ENCODE measurements at places on chromosomes 6 and 20.

DNA sequence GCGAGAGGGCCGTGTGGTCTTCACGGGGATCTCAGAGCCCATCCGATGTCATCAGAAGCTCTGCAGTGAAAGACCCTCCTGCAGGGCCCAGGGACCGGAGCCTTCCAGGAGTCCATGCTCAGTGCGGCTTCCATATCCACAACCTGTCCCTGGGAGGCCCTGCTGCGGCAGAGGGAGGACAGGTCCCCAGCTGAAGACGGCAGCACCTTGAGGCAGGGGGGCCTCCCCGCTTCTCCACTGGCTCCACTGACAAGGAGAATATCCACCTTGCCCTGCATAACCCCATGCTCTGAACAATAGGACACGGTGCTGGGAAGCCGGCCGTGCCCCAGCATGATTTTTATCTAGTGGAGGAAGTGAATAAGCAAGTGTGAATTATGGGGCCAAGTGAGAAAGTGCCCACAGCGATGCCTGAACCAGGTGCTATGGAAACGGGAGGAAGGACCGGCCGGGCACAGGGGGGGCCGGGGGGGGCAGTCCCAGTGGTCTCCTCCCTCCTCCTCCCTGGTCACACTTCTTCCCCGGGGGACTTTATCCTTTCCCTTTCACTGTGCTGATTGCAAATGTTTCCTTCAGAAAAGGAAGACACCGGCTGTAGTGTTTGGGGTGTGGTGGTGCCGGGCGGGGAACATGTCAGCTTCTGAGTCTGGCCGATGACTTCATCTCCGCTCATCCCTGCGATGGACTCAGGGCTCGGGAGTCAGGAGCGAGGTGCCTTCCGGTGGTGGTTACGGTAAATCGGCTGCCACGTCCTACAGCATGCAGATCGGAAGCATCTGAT, 225.1 kb downstream of the ERMARD start:
- DNase-seq = no peak

DNA sequence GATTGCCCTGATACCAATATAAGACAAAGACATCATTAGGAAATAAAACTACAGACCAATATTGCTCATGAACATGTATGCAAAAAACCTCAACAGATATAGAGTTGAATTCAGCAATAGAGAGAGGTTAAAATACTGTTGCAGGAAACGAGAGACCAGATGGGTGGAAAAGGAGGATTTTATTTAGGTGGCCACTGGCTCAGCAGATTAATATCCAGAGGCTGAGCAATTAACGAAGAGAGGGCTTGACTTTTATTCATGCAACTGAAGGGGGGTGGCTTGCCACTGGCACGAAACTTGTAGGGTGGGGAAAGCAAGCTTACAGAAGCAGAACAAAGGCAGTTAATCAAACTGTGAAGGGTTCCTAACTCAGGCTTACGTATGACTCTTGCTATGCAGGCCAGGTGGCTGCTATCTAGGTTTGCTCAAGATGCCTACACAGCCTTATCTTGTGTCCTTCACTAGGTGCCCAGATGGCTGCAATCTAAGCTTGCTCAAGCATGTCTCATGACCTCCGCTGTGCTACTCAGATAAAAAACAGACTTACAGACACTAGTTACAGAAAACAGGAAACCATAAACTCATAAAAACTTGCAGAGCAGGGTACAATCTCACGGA, 126.4 kb downstream of the MMUT start:
- no peak for DNase-seq

DNA sequence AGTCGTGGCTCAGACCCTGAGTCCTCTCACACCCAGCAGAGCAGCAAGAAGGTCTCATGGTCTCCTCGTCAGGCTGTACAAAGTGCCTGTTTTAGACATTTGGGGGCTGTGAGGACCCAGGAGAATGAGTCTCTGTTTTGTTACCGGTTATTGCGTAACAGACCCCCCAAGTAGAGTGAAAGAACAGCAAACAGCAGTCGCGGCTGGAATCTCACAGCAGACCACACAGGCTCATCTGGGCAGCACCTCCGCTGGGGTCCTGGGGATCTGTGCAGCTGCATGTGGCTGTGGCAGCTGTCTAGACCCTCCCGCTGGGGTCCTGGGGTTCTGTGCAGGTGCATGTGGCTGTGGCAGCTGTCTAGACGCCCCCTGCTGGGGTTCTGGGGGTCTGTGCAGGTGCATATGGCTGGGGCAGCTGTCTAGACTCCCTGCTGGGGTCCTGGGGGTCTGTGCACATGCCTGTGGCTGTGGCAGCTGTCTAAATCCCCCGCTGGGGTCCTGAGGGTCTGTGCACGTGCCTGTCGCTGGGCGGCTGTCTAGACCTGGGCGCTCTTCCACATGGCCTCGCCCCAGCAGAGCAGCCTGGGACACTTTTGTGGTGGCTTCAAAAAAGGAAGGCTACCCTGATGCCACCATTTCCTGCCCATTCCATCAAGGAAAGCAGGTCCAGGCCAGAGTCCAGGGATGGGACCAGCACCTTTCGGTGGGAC, 24.7 kb downstream of the ENTPD6 start:
- DNase-seq = no peak

DNA sequence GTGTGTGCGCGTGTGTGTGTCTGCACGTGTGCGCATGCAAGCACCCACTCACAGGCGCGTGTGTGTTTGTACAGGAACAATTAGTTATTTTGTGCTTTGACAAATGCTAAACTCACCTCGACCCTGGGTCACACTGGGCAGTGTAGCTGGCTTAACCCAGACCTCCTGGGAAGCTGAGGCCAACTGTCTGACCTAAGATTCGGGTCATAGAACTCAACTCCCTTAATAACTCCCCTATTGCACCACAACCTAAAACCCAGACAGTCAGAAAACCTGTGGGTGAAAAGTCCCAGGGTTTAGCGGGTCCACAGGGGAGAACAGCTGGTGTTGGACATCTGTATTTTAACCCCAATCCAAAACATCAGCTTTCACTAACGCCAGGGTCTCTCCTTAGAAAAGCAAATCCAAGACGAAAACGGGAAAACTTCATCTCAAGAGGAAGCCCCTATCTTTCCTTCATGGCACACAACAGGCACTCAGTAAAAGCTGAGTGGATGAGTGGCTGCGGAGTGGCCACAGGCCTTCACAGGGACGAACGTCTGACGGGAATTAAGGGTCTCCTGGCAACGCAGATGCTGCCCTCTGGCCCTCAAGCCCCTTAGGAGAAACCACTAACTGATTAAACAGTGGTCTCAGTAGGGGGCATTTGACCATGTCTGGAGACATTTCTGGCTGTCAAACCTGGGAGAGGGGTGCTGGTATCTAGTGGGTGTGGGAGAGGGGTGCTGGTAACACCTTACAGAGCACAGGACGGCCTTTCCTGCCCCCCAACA, 4.5 kb downstream of the PMEPA1 start:
- no peak for DNase-seq

- DNase-seq = no peak
These were observed 93.6 kb downstream of the TMEM242 start for GRCh38 chr6:157229713-157230112.

DNA sequence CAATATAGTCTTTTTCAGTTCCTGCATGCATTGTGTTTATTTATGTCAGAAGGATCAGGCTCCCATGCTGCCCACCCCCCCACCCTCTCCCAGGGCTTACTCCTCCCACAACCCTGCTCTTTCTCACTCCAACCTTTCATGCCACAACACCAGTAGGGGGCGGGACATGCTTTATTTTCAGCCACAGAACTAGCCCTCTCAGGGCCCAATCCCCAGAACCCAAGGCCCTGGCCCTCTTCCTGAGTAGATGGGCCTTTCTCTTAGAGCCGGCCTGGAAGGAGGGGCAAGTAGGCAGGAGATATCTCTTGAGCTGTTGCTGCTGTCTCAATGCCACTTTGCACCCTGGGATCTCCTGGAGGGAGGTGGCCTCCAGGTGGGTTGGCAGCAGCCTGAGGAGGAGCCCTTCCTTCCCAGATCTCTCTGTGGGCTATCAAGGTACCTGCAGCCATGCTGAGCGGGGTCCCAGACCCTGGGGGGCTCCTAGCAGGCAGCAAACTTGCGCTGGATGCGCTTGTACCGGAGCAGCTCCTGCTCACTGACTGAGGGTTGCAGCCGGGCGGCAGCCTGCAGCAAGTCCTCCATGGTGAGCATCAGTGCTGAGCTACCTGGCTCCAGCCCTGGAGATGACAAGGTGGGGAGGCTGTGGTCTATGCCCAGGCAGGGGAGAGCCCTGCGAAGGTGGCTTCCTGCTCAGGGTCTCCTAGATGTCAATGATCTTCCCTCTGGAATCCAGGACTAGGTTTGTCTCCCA, 3.5 kb downstream of the GNMT start:
- no peak for DNase-seq

GRCh38 chr6:111444794-111445193, 38.2 kb downstream of the REV3L start:
- no peak for DNase-seq

DNA sequence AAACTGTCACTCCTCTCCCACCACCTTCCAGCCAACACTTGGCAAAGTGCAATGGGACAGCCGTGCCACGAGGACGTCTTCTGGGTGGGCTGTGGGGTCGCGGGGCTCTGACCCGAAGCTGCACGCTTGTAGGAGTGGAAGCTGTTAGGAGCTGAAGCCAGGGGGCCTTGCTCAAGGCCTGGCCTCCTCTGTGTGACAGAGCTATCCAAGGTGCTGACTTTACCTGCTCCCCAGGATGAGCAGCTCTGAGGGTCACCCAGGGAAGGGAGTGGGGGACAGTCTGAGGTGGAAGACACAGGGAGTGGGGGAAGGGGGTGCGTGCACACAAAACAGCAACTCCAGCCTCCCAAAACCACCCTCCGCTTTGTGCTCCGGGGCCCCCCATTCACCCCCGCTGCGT, 17.5 kb upstream of the CHRNA4 start:
- no peak for DNase-seq

DNA sequence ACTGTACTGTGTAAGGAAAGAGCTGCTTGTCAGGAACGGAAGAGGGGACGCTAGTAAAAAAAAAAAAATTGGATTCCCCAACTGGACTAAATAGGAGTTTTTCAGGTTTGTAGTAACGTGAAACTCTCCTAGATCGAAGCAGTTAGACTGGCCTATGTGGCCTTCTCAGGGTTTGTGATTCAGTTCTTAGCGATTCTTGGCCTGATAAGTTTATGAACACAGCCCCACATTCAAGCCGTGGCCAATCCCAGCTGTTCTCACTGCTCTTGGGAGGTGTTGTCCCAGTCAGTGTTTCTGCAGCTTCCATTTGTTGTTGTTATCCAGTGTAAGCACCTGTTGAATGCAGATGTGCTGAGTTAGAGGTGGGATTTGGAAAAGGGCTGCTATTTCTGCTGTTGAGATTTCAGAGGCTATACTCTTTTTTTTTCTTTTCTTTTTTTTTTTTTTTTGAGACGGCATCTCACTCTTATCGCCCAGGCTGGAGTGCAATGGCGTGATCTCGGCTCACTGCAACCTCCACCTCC, 29.7 kb downstream of the TAF8 start:
- no peak for DNase-seq

GRCh38 chr6:113508249-113508648, 348.9 kb upstream of the MARCKS start:
- DNase-seq = no peak

DNA sequence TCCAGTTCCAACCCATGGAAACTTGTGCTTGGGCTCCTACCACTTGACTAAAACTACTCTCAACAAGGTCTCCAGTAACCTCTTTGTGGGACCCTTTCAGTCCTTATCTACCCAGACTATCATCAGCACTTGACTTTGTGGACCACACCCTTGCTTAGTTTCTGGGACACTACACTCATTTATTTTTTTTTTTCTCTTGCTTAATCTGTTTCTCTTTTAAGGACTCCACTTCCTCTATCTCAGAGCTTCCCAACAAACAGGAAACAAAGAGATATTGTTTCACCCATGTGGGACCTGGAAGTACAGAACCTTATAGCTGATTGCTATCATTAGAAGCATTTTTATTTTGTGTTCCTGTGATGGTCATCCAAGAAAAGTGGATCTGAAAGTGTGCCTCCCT, 28.8 kb upstream of the ME1 start:
- DNase-seq = no peak

- DNase-seq = no peak
These were observed 2.2 kb downstream of the NOL4L start for GRCh38 chr20:32582659-32583580.

- no peak for DNase-seq
These were observed 135.4 kb upstream of the ECI2 start for GRCh38 chr6:4270776-4271175.

GRCh38 chr20:46087161-46087560, 2.6 kb downstream of the NCOA5 start:
- DNase-seq = no peak

DNA sequence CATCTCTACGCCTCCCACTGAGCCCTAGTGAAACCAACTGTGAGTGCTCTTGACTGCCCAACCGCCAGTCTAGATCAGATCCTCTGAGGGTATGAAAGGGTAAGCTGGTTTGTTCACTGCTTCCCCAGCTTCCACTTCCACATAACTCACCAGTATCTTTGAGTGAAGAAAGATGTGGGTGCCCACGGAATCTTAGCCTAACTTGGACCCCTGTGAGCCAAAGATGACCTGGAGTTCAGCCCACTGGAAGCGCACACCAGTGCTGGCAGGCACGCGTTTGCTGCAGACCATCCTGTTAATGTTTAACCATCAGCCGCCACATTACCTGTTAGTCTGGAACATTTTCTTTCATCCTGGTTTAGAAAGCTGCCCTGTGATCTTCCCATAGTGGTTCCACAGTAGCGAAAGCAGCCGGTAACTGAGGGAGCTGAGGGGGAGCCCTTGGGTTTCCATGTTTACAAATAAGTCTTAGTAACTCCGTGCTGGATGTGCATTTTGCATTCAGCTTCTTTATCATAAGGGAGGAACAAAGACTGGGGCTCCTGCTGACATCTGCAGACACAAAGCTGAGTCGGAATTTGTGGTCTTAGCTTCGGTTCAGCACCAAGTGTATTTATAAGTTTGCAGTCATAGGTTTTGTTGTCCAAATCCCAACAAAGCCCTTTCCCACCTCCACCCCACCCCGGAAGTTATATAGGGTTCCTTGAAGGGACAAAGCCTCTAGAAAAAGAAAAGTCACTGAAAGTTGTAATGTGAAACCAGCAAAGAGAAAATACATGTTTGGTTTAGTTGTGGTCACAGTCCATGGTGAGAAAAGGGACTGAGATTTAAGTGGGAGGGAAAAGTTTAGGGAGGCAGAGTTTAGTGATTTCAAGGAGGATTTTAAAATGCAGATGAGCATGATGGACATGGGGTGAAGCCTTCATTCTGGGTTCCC, 71.0 kb downstream of the SSR1 start:
- no peak for DNase-seq

DNA sequence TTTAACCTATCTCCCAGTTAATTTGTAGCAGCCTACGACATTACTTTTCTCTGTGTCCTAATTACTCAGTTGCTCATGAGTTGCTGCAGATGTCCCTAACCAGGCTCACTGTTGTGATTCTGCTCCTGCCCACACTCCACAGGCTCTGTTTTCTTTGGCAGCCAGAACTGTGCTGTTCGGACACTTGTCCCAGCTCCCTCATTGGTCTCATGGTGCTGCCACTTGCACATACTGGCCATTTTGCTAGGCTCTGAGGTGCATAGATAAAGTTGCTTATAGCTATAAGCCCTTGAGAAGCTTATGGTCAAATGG, 55.0 kb downstream of the NOX3 start:
- DNase-seq = no peak

DNA sequence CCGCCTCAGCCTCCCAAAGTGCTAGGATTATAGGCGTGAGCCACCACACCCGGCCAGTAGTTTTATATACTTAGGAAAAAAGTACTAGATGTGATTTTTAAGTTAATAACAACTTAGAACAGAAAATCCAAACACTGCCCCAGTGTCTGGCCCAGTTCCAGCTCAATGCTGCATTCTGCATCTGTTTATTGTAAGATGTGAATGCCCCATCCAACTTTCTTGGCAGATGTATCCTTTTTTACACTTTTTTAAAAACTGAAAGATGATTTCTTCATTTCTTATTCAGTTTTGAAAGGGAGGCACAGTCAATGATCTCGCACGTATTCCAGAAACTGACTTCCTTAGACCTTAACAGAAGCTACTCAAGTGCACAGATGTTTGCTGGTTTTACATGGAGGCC, 85.6 kb upstream of the SRSF6 start:
- no peak for DNase-seq

Data from putamen (tissue), 1 donor.